NCI-H2081 treated with DMSO at 0.1 percent for 48 hours (cell line): ENCODE measurements at places on chromosomes 7 and 10.

- DNase-seq: no peak
Measured at GRCh38 chr10:48656241-48656913, 28.3 kb upstream of the WDFY4 start.

GRCh38 chr7:128053023-128053422 lies 21.8 kb upstream of the LRRC4 start:
- DNase-seq: peak; percentile 95

DNA sequence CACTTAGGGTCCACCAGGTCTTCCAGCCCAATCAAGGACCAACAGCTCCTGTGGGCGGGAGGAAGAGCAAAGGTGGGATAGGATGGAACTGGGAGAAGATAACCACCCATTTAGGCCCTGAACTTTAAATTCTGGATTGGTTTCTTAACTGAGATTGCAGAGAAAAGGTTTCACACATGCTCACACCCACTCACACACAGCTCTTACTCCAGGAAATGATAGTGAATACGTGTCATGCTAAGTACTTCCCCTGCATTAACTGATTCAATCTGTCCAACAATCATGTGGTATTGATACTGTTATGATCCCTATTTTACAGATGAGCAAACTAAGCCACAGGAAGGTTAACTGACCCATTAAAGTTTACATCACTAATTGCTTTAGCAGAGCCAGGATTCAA lies 4.6 kb upstream of the CYP3A4 start:
- DNase-seq: no peak

- no peak for DNase-seq
Measured at GRCh38 chr10:119542357-119542987, at the start of gene RGS10. Gene RGS10 (minus strand): TSS chr10:119542719. CDS start chr10:119542638, 81 bp downstream.

GRCh38 chr10:34465678-34466077 lies 349.4 kb downstream of the PARD3 start:
- DNase-seq: no peak

DNA sequence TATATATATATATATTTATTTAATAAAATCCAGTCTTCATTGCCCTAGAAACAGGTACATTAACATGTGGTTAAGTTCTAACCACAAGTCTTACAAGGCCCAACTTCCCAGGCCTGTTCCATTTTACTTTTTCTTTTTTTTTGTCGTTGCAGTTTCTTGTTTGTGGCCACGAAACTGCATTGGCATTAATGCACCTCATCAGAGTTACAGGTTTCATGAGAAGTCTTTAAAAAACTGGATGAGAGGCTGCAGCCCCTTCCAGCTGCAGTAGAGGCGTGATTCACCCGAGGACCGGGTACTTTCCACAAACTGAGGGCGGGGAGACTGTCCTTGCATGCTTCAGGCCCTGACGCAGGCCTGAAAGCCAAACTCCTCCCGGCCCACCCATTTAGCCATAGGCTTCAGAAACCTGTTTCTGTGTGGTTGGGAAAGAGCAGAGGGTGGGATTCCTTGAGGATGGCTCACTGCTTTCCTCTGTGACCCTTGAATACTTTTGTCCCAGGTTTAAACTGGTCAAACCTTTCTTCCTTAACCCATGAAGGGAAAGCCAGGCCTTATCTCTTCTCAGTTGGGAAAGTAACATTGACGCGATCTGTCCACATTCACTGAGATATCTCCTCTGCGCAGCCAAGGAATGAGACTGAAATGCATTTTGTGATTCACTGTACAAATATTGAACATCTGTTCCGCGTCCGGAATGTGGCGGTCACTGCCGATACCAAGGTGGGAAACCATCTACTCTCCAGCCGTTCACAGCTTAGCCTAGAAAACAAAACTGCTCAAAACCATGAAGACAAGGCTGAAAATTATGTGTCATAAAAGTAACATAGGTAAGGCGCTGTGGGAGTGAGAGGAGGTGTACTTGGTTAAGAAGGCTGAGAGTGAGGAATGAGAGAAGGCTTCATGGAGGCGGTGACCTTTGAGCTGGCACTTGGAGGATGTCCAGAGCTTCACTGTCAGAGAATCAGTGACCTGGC lies 311.7 kb downstream of the GATA3 start:
- no peak for DNase-seq

DNA sequence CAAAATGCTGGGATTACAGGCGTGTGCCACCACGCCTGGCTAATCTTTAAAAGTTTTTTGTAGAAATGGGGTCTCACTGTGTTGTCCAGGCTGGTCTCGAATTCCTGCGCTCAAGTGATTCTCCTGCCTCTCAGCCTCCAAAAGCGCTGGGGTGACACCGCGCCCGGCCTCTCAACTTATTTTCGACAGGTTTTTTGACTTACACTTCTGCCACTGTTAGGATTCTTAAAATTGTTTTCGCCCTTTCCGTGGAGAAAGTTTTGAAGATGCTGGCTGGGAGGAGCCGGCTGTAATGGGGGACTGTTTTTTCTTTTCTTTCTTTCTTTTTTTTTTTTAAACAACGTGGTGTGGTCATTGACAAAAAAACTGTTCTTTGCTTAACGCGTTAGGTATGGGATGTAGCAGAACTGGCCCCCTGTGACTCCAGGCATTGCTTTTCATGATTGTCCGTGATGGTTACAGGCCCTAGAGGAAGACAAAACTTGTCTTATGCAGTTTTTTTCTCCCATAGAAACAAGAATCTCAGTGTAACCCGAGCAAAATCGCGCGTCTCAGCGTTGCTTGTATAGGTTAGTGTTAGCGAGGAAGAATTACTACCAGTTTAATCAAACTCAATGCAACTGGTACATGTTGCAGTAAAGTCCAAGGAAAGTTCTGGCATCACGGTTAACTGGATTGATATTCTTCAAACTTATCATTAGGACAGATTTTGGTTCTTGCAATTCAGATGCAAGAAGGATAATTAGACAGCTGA lies 72.2 kb downstream of the DAGLB start:
- no peak for DNase-seq

DNA sequence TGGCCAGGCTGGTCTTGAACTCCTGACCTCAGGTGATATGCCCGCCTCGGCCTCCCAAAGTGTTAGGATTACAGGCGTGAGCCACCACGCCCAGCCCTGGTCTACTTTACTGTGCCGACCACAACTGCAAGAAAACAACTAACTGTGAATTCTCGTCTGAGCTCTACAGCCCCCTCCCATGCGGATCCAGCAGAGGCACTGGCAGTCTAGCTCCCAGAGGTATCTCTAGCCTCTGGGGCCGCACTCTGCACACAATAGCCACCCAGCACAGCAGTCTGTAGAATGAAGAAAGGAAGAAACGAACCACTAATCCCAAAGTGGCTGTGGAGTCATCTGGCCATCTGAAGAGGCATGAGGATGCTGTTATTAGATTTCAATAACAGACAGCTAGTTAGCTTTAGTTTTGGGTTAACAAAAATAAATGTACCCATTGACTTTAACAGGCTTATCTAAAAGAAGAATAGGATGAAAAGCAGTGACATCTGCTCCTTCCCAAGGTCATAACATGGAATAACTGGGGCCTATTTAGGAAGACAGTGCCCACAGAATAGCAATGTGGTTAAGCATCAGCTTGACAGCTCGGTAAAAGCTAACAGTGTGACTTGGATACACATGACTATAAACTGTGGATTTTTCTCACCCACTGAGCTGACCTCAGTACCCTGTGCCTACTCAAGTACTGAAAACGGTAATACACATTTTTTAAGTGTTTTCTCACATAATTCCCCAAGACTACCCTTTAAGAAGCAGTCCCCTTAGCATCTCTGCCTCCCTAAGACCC lies 131.9 kb downstream of the TNS3 start:
- DNase-seq: no peak

- no peak for DNase-seq
Measured at GRCh38 chr10:27660268-27660667, 85.4 kb downstream of the MKX start.

DNA sequence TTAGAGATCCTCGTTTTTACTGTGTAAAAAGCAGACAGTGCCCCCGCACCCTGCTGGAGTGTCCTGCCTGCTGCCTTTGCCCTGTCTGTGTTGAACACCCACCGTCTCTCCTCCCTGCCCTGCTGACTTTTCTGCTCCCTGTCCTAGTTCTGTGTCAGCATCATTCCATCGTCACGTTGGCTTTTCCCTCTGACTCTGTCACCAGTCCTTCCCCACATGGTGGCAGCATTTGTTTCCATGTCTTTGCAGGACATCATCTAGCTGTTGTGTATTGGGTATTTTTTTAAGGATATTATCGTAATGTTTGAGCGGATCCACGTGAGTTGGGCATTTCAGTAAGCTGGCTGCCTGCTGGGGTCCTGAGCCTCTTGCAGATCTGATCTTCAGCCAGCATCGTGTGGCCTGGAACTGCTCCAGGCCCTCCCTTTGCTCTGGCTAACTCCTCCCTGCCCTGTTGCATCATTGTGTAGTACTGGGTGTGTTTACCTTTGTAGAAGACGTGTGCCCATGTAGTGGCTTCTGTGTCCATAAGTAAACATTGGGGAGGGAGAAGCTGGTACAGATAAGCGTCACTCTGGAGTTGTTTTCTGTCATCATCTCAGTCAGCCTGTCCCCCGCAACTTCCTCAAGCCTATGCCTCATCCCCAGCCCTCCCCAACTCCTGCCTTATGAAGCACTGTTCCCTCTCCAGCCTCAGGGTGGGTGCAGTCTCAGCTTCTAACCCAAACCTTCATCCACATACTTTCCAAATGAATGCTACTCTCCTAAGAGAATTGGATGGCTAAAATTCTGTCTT lies 44.3 kb downstream of the TRRAP start:
- DNase-seq: no peak

DNA sequence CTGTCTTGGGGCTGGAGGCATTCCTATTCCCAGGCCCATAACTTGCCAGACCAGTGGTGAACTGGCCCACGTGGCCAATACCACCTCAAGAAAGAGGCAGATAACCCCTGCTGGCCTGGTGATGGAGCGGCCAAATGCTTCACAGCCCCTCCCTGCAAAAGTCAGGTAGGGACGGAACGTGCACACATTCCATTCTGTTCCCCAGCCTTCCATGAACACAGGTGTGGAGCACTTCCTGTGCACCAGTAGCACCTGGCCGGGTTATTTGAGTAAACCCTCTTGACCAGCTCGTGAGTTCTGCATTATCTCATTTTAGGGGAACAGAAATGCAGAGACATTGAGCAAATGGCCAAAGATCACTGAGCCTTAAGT lies 134.4 kb downstream of the SH3PXD2A start:
- no peak for DNase-seq

GRCh38 chr7:17516771-17517170 lies 218.3 kb downstream of the AHR start:
- no peak for DNase-seq

GRCh38 chr7:51601461-51601860 lies 284.9 kb upstream of the COBL start:
- DNase-seq: no peak

GRCh38 chr10:103951942-103952341 lies 15.0 kb upstream of the SLK start:
- DNase-seq: no peak

DNA sequence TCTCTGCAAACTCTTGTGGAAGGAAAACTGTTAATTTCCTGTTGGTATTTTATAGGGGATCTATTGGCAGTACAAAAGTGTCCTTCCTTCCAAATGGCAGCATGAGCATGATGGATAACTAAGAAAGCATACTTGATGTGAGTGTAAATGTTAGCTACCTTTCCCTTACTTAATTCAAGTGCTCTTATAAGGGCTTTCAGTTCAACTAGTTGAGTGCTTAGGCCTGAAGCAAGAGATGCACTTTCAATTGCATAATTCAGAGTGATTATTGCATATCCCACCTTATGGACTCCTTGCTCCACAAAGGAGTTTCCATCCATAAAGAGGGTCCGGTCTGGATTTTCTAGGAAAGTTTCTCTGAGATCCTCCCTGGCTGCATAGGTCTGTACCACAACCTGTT lies 56.3 kb upstream of the CYP2C8 start:
- no peak for DNase-seq

- no peak for DNase-seq
Measured at GRCh38 chr7:159115601-159116501, 28.8 kb downstream of the VIPR2 start.

GRCh38 chr7:142749218-142749993 lies at the start of gene PRSS1:
Gene PRSS1 (plus strand): TSS chr7:142749472. CDS start chr7:142749485, 13 bp downstream.
- no peak for DNase-seq

DNA sequence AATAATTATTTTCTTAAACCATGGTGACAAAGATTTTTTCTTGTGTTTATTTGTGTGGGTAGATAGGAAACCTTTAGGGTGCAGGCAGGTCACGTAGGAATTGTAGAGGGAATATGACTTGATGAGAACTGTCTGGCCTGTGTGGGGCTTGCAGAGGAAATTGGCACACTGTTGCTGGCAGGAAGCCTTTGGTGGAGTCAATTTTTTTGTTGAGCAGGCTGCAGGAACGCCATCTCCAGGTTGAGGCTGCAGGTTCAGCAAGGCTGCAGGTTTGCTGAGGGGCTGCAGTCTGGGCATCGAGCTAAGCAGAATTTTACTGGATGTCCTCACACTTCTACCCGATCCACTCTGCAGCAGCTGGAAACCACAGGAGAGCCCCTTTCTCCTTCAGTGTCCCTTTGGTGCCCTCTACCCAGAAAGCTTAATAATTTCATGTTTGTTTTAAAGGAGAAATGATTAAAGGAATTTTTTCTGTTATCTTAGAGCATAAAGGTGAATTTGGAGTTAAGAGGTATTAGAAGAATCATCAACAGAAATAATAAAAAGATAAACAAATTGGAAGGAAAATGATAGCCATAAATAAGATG lies 37.0 kb downstream of the TBC1D12 start:
- no peak for DNase-seq
